Urinary bladder (tissue), 4 donors: ENCODE measurements at places on chromosomes 16 and 17. TPM values are rescaled to one million over a fixed set of nuclear protein-coding genes. Genes with fewer than 3 reads are reported as not detected.

DNA sequence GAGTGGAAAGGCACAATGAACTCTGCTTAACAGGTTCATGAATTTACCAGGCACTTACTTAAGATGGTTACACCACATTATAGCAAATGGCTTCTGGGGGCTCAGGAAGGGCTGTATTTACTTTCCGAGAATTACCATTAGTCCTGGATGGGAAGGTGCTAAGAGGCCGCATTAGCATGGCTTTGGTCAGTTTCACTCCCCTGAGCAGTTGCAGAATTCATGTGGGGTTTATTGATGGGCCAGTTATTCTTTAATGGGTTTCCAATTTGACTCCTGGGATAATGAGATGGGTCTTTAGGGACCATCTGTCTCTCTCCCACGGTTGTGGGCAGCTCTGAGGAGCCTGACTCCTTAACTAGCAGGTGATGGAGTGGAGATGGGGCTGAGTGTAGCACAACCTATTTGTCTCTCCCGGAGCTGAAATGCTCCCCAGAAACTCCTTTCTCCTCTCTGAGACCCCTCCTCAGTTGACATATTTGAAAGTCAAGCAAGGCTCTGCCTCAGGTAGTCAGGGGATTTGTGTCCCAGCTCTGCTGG, 652.5 kb downstream of the HS3ST4 start:
- no peak for DNase-seq

GRCh38 chr16:11392041-11392581, 46.9 kb downstream of the RMI2 start:
- DNase-seq, result no peak

The ZNF764 gene
- polyA plus RNA-seq, result 8.1 TPM

The AGRP gene
- not detected for polyA plus RNA-seq

DNA sequence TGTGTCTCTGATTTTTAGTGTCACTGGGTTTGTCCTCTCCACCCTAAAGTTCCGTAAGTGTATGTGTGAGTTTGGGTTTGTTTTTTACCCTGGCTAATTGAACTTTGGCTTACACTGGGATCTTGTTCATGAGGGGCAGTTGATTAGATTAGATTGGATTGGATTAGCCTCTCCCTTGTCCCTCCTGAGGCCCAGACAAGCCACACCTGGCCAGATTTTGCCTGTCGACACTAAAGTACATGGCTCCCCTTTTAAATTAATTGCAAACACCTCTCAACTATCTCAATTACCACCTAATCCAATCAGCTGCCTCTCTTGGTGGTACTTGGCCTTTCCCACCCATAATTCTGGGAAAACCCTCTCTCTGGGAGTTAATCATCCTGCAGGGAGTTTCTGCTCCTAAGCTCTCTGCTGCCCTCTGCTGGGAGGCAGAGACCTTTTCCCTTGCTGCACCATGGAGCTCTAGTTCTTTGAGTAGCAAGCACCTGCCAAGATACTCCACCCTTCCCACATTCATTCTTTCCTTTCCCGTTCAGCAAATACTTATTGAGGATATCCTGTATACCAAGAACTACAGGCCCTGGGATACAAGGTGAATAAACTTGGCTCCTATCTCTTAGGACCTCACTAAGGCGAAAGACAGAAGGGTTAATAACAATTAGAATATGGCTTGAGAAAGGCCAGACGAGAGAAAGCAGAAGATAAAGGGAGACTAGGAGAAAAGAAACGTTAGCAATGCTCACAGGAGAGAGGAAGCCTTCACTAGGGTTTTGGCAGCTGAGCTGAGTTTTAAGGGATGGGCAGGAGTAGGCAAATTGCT, 60.0 kb upstream of the MPHOSPH6 start:
- no peak for DNase-seq

GRCh38 chr17:65060631-65061254, 4.2 kb upstream of the GNA13 start:
- no peak for DNase-seq

The PLA2G10 gene
- 1.4 TPM for polyA plus RNA-seq
